OCI-M1 (cell line): ENCODE measurements at places on chromosomes 5 and 9.

GRCh38 chr5:134446938-134447337 is 35.3 kb upstream of the CDKN2AIPNL start:
- DNase-seq = no peak

DNA sequence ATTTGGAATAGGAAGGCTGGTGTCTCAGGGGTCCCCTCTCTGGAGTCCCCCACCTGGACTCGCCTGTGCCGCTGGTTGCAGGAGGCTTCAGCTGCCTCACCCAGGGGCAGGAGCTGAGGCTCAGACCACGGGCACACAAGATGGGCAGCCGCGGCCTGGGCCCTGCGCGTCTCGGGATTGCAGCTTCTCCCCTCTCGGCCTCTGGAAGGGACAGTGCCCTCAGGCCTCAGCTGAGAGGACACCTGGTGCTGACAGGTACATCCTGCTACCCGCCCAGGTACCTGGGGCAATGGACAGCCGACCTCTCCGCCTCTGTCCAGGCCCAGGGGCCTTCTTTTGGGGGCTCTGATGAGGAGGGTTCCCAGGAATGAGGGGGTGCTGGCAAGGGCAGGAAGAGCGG is 38.3 kb downstream of the UNC5A start:
- no peak for DNase-seq

DNA sequence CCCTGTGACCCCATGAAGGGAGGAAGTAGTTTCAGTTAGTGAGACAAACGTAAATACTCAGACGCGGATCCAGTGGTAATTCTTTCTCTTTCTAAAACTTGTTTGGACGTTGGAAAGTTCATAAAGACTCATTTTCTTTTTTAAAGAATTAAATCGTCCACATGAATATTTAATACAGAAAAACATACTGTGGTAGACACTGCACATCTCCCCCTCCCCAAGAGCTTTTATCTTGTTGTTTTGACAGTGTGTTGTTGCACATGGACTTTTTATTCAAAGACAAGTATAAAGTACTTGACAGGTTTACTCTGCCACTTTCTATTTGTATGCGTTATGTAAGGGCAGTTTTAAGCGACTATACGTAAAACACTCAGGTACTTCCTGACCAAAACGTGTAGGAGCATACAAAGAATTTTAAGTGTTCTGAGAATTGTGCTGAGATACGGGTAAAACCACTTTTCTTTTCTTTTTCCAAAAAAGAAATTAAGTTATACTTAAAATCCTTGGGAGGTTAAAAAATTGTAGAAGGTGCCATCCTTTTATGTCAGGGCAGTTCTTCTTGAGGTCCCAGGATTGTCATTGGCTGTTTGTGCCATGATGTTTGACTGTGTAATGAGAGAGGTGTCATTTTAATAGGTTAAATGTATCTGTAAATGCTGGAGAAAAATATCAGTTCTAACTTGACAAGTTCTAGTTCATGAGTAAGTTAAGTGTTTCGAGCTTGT is 1.3 kb downstream of the NIPBL start:
- DNase-seq = peak; percentile 68

- no peak for DNase-seq
These were observed 60.2 kb downstream of the TSTD2 start for GRCh38 chr9:97572892-97573365.

DNA sequence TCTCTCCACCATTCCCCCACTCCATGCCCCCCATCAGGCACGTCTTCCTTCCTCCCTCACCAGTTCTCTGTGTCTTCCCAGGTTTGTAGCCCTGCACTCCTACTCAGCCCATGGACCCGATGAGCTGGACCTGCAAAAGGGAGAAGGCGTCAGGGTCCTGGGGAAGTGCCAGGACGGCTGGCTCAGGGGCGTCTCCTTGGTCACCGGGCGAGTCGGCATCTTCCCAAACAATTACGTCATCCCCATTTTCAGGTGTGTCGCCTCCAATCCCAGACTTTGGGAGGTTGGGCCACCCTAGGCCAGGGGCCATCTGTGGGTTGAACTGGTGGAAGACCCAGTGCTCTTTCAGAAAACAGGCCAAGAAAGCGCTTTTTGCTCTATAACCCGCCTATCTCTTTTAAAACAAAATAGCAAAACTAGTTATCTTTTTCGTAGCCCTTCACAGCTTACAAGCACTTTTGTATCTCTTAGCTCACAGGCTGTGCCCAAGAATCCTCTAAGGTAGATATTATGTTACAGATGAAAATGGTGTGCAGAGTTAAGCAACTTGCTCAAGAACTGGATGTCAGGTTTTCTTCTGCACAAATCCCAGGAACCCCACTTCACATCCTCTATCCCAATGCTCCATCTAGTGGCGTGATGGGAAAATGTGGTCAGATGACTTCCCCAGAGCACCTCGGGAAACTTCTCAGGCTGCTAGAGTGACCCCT is 56.2 kb downstream of the PLAC8L1 start:
- DNase-seq = peak; percentile 74

GRCh38 chr9:92276331-92277032 is 17.0 kb downstream of the IARS1 start:
- no peak for DNase-seq

DNA sequence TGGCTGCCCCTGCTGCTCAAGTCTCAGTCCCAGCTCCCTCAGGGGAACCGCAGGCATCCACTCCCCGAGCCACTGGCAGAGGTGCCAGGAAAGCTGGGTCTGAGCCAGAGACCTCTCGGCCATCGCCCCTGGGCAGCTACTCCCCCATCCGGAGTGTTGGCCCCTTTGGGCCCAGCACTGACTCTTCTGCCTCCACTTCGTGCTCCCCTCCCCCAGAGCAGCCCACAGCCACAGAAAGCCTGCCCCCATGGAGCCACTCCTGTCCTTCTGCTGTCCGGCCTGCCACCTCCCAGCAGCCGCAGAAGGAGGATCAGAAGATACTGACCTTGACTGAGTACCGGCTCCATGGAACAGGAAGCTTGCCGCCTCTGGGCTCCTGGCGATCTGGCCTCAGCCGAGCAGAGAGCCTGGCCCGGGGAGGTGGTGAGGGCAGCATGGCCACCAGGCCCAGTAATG is 49.8 kb upstream of the TESK1 start:
- no peak for DNase-seq

DNA sequence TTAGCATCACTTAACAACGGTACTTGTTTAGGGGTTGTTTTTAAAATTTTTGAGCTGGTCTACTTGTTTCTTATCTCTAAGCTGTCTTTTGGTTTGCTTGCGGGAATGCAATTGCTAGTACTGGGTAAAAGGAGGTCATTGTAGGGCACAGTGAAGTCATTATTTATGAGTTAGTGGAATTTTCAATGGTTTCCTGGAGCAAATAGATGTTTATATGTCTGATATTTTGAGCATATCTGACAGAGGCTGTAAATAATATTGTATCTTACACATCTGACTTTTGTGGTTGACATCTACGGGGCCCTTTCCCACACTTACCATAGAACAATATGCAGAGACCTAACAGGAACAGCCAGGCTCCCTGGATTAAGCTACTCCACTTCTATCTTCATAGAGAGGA is 90.4 kb upstream of the IL6ST start:
- peak; percentile 82 for DNase-seq

DNA sequence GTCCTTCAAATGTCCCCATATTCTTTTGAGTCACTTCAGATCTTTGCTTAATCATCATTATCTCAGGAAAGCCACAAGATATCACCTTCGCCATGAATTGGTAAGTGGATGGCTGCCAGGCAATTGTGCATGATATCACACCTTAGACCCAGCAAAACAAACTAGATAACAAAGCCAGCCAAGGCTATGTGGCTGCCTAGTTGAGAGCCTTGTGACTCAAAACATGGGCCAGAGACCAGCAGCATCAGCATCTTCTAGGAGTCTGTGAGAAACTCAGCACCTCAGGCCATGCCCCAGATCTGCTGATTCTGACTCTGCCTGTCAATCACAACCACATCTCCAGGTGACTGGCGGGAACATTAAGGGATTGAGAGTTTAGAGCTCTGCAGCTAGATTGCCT is 82.8 kb downstream of the SLIT3 start:
- no peak for DNase-seq

- no peak for DNase-seq
These were observed 33.2 kb downstream of the PTGR1 start for GRCh38 chr9:111566234-111566633.

DNA sequence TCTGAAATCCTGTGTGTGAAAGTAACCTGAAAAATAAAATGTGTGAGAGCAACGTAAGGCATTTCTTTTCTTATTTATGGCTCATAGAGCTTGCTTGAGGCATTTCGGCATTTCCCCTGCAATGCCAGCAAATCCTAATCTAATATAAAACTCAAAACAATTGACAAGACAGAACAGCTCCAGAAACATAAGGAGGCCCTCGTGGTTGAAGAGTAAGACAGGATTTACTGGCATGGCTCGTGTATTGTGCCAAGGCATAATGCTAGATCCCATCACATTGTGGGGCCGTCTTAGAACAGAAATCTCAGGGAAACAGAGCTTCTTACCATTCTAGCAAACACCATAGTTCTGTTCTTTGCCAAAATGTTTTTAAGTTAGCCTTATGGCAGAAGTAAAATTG is 166.2 kb downstream of the NTRK2 start:
- DNase-seq = no peak

DNA sequence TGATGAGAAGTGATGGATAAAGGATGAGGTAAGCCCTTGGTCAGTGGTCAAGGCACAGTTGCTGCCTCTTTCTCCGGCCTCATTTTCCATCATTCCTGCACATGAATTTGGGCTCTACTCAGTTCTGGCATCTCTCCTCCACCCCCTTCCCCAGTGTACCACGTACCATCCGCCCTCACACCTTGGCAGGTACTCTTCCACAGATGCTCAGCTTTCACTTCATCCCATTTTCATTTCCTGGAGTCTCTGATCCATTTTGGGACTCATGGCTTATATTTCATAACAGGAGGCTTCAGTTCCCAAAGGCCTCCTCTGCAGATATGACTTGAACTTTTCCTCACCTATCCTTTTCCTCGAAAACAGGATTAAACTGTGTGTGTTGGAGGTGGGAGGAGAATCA is 326.7 kb downstream of the ASTN2 start:
- DNase-seq = no peak

GRCh38 chr5:141517880-141518617 is 29.2 kb downstream of the PCDHGC5 start:
- no peak for DNase-seq

- no peak for DNase-seq
These were observed 14.1 kb downstream of the CFAP95 start for GRCh38 chr9:69834591-69835184.

- DNase-seq = no peak
These were observed 128.9 kb downstream of the GDNF start for GRCh38 chr5:37710965-37711364.

DNA sequence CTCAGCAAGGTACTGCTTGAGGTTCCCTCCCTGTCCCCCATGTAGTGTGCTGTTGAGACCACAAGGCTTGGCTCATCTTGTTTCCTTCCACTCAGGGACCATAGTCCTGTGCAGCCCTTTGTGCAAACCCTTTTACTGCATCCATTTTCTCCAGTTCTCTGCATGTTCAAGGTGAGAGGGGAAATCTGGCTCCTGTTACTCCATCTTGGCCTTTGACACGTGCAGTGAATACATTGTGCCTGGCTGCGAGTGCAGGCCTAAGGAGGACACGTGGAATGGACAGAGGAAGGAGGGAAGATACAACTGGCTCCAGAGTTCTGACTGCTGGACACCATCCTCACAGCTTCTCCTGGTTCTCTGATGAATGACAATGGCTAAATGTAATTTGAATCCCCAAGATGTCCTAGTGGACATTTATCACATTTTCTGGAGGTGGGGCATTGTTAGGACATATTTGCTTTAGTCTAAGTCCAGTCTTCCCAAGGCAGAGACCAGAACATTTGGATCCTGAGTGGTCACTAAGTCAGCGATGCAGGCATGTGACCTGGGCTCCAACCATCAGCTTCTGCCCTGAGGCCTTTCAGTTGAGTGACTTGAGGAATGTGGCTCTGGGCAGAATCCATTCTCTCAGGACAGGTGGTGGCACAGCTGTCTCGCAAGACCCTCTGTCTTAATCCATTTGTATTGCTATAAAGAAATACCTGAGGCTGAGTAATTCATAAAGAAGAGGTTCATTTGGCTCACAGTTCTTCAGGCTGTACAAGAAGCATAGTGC is 189.0 kb upstream of the DAP start:
- no peak for DNase-seq

DNA sequence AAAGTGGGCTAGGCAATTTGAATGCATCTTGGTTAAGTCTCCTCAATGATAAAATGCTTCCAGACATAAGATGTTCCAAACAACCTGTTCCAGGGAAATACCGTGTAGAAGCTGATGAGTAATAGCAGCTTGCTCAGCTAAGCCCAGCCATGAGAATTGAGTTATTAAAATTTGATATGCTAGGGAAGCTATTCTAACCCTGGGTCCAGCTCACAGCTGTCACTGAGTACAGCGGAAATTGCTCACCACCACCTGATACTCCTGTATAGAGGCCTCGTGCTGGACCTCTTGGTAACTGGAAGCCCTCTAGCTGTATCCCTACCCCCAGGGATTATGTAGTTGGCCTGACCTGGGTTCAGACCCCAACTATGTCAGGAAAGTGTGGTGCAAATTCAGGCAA is 521.3 kb upstream of the TRPC7 start:
- no peak for DNase-seq

- DNase-seq = no peak
These were observed 29.7 kb downstream of the PDE4D start for GRCh38 chr5:59863777-59864176.

- no peak for DNase-seq
These were observed 307.7 kb upstream of the TLE4 start for GRCh38 chr9:79264041-79264440.

GRCh38 chr5:40675396-40676133 is 4.2 kb upstream of the PTGER4 start:
- no peak for DNase-seq

DNA sequence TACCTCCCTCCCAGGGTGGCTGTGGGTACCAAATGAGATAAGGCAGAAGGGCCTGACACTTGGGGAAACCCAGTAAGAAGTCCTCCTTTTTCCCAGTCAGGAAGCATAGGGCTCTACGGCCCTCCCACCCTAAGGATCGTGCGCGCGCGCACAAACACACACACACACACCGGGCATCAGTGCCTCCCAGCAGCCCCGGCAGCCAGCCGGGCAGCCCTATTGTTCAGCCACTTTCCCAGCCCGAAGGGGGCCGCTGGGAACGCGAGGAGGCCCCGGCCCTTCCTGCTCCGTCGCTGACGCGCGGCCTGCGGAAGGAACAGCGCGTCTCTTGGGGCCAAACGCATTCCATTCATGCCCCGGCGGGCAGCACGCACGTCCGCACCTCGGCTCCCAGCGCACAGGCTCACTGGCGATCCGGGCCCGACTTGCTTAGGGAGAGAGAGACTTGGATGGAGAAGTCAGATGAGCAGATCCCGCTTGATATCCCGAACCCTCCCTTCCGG is 22.6 kb downstream of the DUSP1 start:
- DNase-seq = no peak

DNA sequence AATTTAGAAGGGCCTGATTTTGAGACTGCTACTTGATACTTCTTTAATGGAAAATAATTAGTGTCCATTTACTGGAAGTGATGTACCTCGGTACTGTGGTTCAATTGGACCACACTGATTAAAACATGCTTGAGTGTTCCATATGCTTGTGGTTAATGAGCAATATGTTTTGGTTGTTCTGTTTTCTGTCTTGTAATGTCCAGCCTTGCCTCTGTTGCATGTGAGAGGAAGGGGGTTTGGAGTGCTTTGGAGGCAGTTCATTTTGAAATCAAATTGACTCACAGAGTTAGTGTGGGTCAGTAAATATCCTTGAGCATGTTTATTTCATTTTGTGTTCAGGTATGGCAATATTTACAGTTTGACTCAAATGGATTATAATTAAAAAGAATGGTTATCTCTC is 334.4 kb downstream of the ARHGEF28 start:
- no peak for DNase-seq
